Amygdala (tissue), 56 donors: ENCODE measurements at places on chromosomes 5 and 9.

- DNase-seq = no peak
Observed at GRCh38 chr5:73938938-73939320, 312.9 kb downstream of the ARHGEF28 start.

GRCh38 chr9:100662122-100662521, 84.2 kb downstream of the CAVIN4 start:
- DNase-seq = no peak

DNA sequence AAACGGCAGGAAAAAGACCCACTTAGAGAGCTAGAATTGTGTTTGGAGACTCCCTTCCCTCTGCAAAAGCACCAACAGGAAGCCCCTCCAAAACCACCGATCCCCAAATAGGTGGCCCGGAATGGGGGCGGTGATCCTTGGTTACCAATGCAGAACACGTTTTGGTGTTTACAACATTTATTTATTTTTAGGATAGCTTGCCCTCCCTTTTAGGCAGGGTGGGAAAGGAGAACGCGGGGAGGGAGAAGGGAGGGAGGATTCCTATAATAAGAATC, 579 bp upstream of the NTRK2 start:
- DNase-seq = no peak

DNA sequence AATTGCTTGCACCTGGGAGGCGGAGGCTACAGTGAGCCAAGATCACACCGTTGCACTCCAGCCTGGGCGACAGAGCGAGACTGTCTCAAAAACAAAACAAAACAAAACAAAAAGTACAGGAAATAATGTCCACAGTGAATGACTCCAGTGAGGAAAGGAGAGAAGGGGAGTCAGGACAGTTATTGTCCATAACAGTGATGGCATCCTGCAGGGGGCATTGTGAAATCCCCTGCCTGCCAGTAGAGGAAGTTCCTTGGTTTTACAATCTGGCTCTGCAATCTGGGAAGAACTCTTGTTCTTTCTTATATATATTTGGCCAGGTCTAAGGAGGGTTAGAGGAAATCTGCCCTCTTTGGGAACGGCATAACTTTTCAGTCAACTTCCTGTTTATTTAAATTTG, 8.2 kb downstream of the SH3GL2 start:
- DNase-seq = no peak

DNA sequence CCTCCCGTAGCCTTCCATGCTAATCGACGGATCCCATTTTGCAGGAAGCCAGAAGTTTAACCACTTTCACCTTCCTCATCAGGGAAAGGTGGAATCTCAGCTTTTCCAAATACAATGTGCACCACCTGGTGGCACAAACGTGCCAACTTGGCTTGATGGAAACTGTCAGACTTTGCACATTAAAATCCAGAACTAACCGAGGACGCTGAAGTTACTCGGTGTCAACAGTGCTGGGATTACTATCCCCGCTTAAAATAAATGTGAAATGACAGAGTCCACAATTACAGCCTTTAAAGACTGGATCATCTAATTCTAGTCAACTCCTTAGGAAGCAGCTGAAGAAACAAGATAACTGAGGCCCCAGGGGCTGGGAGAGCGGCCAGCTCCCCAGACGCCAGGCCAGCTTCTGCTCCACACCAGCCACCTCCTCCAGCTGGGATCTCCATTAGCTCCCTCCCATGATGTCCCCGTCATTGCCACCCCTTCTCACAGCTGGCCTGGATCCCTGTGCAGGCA, 50.1 kb upstream of the RETREG1 start:
- no peak for DNase-seq
